ENCODE measurements at places on chromosomes 12 and 14. TPM values are rescaled to one million over a fixed set of nuclear protein-coding genes. Genes with fewer than 3 reads are reported as not detected.

COCH gene
- 1.9 TPM for total RNA-seq

TRHDE gene
- not detected for total RNA-seq

NR2C1 gene
- 30.0 TPM for total RNA-seq

SRGAP1 gene
- total RNA-seq: 0.07 TPM

IAPP gene
- total RNA-seq: not detected

GRCh38 chr12:131499160-131499863 is 211.6 kb upstream of the SFSWAP start:
- no peak for DNase-seq

GRCh38 chr12:60832290-60832689 is 1236.5 kb downstream of the SLC16A7 start:
- no peak for DNase-seq

GRCh38 chr14:105012171-105012985 is 8.5 kb downstream of the CDCA4 start:
- no peak for DNase-seq

DNA sequence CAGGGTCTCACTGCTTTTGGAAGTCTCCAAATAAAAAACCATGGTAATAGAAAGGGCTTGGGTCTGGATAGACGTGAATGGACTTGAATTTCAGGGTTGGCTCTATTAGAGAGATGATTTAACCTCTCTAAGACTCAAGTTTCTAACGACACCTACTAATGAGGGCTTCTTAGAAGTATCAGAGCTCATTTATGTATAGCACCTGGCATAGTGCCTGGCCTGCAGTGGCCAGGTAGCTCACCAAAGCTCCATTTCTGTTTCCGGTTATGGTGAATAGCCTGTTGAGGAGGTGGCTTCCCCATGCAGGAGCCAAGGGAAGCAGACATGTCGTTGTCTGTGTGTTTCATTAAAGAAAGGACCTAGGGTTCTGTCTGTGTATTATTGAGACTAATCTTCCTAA is 108.6 kb downstream of the ETV6 start:
- DNase-seq: no peak

DNA sequence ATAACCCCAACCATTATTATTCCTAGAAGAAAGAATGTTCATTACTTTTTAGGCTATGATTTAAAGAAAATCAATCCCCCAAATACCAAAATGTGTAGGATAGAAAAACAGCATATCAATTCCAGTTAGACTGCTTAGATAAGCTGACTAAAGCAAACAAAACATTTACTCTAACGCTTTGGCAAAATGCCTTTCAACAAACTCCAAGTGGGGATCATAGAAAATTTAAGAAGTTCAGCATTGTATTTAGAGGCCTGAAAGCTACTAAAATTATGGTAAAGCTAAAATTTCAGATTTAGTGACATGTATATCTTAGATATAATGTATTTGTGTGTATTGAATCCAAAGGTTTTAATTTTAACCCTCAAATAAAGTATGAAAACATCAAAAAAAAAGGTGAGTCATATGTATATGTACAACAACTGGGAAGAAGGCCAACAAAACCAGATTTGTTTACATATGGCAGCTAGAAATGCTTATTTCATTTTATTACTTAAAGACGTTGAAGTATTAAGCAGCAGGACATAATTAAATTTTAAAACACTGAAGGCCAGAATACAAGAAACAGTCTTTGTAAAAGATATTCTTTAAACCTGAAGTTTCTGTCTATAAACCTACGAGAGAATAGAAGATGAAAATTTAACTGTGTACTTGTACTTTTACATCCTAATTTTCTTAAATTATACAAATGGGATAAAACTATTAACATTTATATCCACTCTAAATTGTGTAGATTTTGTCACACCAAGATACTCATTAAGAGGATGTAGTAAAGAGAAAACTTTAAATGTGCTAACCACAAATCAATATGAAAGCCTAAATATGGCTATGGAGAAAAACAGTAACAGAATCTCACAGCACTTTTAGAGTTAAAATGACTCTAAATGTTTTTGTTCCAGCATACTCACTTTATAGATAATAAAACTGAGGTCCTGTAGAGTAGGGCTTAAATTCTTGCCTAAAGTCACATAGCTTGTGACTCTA is 71.4 kb downstream of the SLC41A2 start:
- no peak for DNase-seq

DNA sequence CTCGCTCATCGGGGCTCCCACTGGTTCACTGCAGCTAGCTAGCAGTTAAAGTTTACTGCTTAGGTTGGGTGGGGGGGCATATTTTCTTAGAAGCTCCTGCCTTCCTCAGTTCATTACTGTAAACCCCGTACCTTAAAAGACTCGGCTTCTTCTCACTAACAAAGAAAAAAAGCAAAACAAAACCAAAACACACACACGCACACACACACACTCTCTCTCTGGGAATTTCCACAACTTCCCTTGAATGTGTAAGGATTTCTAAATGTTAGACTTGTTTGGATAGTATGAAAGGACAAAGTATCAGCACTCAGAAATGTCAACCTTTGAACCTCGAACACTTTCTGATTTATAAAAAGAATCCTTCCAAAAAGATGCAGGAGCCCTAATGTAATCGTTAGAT is 927 bp downstream of the PTHLH start:
- no peak for DNase-seq

GRCh38 chr12:47577206-47577989 is 128.4 kb downstream of the RPAP3 start:
- no peak for DNase-seq

DNA sequence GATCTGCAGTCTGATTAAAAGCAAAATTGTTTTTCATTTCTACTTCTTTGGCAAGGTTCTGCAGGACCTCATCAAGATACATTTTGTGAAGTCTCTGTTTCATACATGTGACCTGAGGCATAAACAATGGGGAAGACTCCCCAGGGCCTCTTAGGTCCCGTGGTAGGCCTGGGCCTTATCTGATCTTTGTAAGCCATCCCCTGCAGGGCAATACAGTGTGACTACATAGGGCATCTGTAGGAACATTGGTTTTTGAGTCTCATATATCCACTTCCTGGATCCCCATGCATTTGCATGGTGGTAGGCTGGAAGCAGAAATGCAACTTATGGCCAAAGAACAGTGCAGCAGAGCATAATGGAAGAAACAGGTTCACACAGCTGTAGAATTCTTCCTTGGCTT is 6.0 kb downstream of the FAR2 start:
- DNase-seq: no peak

DNA sequence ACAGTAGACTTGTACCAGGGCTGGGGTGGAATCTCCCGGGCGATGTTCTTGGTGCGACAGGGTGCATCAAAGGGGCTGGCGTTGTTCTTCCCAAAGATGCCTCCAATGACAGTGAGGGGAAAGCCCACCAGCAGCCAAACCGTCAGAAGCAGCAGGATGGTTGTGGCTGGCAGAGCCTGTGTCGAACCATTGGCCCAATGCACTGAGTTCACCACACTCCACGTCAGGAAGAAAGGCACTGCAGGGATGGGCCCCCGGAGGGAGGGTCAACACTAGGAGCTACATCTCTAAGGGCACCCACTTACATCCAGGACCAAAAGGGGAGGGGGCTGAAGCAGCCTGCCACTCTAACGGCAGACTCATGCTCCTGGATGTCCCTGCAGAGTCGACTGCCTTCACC is 1.8 kb upstream of the IPO4 start:
- DNase-seq: no peak

- no peak for DNase-seq
Observed at GRCh38 chr14:77219591-77219990, 38.0 kb downstream of the TMEM63C start.
